ENCODE measurements at places on chromosomes 7 and 10.

DNA sequence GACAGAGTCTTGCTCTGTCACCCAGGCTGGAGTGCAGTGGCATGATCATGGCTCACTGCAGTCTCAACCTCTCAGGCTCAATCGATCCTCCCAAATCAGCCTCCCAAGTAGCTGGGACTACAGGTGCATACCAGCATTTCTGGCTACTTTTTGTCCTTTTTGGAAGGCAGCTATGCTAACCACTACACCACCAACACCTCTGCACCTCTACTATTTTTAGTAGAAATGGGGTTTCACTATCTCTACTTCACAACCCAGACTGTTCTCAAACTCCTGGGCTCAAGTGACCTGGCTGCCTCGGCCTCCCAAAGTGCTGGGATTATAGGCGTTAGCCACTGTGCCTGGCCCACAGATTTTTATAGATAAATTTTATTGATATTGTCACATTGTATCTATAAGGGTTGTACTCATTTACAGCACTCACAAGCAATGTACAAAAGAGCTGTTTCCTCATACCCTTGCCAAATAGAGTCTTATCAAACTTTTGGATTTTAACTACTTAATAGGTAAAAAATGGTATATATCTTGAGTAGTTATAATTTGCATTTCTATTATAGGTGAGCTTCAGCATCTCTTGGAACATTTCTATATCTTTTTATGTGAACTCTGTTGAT lies 23.7 kb downstream of the PRR15 start:
- DNase-seq, result no peak

- no peak for DNase-seq
Observed at GRCh38 chr10:124156524-124157260, 63.3 kb upstream of the CHST15 start.

DNA sequence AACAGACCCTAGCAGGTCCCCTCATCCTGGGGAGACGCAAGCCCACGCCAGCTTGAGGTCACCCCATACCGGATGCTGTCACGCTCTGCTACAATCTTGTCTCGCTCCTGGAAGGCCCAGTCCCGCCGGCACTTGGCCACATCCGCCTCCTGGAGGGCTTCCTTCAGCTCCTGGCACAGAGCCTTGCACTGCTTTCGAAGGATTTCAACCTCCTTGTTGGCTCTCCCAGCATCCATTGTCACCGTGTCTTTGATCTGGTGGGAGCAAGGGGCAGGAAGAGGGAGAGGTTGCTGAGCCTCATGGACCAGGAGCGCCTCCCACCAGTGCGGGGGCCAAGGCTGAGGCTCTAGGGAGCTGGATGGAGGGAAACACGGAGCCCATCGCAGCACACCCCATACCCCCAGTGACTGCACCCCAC lies 90.9 kb downstream of the DLG5 start:
- DNase-seq, result no peak

- DNase-seq, result no peak
Observed at GRCh38 chr10:78972160-78972946, 96.4 kb upstream of the ZMIZ1 start.

DNA sequence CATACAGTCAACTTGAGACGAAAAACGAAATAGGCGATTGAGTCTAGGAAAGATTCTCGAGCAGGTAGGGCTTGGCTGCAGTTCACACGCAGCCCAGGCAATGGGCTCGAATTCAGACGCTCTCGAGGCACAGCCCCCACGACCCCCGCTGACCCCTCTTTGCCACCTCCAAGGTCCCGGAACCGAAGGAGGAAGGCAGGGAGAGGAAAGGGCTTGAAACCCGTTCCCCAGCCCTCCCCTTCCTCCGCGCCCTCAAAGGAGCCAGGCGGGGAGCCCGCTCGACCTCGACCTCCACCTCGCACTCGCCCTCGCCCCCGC lies 441 bp downstream of the CCDC186 start:
- no peak for DNase-seq
